CD4-positive, alpha-beta T cell treated with Interleukin-6 for 4 hours (primary cell): ENCODE measurements at places on chromosomes 6 and 20.

GRCh38 chr20:48639899-48640298 lies 187.9 kb downstream of the PREX1 start:
- no peak for DNase-seq

DNA sequence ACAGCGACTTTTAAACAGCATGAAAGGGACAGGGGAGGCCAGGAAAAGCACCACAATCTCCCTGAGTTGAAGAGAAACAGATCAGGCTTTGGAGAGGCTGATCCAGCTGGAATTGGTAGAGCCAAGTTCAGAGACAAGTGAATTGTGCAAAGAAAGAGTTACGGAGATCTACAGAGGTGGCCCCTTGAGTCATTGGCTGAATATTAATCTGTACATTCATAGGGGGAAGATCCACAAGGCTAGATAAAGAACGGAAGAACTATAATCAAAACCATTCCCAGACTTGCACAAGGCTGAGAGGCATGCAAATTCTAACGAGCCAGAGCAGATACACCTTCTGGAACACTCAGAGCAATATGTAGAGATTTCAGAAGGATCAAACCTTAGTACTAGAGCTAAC lies 14.2 kb upstream of the FOXQ1 start:
- DNase-seq, result no peak

DNA sequence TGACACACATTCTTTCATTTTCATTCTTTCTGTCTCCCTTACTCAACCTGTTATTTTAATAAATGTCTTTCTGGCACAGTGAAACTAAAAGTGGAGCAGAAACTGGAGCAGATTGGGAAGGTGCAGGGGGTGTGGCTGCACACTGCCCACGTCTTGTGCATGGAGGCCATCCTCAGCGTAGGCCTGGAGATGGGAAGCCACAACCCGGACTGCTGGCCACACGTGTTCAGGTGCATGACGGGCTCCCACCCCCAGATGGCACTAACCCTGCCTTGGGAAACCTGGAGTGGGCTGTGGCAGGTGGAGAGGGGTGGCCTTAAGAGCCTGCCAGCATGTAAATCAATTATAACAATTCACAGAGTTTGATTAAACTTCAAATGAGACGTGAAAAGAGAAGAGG lies 71.4 kb upstream of the PBOV1 start:
- DNase-seq, result peak; percentile 23

DNA sequence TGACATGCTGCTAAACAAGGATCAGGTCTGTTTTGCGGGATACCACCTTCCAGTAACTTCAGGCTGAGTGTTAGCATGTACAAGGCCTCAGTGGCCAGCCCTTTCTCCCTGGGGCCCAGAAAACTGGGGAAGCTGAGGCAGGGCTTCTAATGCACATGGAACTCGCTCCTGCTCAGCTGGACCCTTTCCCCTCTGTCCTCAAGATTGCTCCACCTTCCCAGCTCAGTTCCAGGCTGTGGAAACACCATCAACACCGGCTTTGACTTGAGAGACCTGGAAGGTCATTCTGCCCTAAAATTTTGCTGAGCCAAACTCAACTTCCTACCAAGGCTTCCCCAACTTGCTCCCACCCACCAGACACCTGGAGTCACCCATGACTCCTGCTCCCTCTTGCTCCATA lies 4.2 kb upstream of the BLCAP start:
- DNase-seq, result no peak

DNA sequence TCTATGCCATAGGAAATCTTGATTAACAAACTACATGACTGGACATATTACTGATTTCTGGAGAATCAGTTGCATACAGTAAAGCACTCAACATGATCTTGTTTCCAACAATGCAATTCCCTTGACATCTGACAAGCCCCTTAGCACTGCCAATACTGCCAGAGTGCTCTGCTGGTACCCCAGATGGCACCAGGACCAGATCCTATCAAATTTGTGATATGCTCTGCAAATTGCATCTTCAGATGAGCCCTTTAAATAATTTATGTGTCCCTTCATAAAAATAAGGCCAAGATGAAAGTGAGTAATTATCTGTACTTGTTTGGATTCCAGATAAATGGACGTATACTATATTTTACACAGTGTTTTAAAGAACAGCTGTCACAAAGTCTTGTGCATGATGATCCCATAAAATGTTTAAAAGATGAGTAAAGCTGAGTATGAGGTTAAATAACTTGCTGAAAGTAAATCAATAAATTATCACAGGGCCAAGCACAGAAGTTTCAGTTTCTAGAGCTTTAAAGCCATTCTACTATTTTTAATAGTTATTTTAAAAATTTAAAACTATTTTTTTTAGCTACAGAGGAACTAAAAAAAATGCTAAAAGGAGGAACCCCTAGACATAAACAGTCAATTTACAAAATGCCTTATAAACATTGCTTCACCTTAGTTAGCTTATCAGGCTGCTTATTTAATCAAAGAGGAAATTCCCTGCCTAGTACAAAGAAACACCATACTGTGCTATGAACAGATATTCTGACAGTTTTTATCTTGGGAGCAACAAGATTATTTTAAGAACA lies 42.1 kb downstream of the NUDT3 start:
- DNase-seq, result no peak

- no peak for DNase-seq
Measured at GRCh38 chr6:113629975-113630737, 227.0 kb upstream of the MARCKS start.

GRCh38 chr6:101114703-101115102 lies 233.6 kb upstream of the ASCC3 start:
- no peak for DNase-seq

GRCh38 chr6:8825726-8826125 lies 390.4 kb upstream of the SLC35B3 start:
- DNase-seq, result no peak
